ENCODE measurements at places on chromosomes 3 and 15.

- DNase-seq = no peak
Observed at GRCh38 chr3:10483686-10484345, 21.6 kb downstream of the ATP2B2 start.

- no peak for DNase-seq
Observed at GRCh38 chr15:24682002-24682401, 6.4 kb downstream of the NPAP1 start.

GRCh38 chr3:40450438-40450837 is 6.7 kb upstream of the RPL14 start:
- no peak for DNase-seq

GRCh38 chr15:56038015-56038414 is 44.6 kb upstream of the NEDD4 start:
- no peak for DNase-seq

DNA sequence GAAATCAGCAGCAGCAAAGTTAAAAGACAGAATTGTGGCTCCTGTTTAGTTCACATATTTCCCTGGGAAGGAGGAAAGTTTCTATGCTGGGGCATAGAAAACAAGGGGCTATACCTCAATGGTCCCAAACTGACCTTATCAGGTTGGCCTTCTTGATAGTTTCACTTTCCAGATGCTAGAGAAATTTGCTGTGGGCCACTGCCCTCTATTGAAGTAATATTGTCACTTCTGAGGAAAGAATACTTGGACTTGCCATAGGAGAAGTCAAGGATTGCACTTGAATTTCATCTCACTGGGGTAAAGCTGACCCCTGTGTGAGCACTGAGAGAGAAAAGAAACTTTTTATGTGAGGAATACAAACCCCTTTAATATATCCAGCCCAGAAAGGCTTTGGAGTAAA is 49.3 kb upstream of the XCR1 start:
- no peak for DNase-seq

DNA sequence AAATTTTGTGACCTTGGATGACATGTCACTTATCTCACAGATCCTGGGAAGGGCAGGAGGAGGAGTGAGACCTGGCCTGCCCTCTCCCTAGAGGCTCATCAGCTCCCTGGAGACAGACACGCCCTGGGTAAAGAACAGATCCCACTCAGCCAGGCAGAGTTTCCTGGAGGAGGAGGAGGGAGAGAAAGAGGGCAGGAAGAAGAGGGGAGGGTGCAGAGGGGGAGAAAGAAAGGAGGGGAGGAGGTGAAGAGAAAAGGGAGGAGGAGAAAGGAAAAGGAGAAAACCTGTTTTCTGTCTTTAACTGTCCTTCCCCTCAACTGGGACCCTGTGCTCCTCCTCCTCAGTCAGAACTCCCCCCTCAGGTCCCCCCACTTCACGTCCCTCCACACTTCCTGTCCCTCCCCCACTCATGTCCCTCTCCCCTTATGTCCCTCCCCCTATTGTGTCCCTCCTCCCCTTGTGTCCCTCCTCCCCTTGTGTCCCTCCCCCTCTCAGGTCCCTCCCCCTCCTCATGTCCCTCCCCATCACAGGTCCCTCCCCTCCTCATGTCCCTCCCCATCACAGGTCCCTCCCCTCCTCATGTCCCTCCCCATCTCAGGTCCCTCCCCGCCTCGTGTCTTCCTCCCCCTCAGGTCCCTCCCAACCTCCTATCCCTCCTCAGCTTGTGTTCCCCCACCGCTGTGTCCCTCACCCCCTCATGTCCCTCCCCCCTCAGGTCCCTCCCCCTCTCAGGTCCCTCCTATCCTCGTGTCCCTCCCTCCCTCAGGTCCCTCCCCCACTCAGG is 52.3 kb upstream of the CGNL1 start:
- DNase-seq = no peak

DNA sequence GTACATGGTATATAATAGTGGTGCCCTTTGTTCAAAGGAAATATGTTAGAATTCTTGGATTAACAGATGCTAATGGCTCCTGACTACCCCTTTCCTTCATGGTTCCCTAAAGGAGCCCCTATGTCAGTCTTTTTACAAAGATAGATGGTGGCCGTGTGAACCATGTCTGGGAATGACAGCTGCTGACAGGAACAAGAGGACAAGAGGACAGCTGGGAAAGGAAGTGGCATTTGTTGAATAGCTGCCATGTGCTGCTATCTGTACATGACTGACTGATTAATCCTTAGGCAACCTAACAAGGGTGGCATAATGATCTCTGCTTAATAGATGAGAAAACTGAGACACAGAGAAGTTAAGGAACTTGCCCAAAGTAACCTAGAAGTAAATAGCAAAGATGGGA is 321.7 kb downstream of the ZNF621 start:
- no peak for DNase-seq

DNA sequence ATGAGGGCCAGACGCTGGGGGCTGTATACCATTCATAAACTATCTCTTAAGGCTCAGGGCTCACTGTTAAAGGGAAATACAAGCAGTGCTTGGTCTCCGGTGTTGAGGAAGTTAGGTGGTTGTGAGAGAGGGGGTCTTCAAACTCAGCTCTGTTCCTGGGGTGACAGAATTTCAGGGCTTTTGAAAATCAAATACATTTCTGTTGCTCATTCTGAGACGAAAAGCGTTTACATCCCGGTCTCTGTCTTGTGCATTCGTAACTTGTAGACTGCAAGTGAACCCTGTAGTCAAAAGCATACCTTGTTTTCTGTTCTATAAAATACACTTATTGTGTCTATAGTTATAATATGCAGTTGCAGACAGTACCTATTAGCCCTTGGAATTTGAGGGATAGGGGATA is 1.7 kb downstream of the SLCO3A1 start:
- DNase-seq = no peak

- DNase-seq = no peak
Observed at GRCh38 chr3:30504939-30505338, 101.5 kb upstream of the TGFBR2 start.

DNA sequence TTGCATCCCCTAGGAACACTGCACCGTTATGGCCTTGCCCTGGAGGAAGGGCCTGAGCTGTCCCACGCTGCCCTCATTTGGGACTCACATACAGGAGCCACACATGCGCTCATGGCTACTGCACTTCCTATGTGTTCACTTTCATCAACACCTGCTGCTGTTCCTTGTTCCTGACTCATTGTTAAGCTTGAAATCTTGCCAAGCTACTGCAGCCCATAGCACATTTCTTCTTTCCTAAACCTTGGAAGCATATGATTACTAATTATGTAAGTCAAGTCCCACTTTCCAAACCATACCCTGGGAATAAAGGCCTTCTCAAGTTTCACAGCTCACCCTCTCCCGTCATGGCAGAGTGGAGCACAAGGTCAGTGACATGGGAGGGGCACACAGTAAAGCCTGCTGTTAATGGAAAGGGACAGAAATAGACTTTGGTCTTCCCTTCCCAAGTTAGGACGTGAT is 307.9 kb downstream of the CLSTN2 start:
- no peak for DNase-seq

GRCh38 chr3:149958171-149958796 is 12.4 kb downstream of the PFN2 start:
- no peak for DNase-seq

DNA sequence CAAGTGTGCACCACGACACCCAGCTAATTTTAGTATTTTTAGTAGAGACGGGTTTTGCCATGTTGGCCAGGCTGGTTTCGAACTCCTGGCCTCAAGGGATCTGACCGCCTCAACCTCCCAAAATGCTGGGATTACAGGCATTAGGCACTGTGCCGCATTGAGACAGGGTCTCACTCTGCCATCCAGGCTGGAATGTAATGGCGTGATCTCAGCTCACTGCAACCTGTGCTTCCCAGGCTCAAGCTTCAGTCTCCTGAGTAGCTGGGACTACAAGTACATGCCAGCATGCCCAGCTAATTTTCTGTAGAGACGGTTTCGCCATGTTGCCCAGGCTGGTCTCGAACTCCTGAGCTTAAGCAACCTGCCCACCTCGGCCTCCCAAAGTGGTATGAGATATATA is 51.6 kb downstream of the ACAD9 start:
- DNase-seq = no peak

DNA sequence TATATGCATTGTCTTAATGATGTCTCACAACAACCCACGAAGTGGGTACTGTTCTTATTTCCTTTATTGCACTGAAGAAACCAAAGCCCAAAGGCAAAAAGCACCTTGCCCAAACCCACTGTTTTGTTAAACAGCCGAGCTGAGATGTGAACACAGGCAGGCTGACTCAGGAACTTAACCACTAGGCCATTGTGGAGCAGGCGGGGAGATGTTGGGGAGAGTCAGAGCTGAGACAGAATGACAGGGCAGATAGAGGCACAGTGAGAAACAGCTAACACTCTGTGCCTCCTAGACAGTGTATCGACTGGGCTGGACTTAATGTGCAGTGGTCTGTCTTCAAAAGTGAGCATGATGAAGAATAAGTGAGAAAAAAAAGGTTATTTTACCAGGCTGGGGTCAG is 56.5 kb downstream of the RPLP1 start:
- no peak for DNase-seq

Data from globus pallidus (tissue), 1 donor.